ENCODE measurements at places on chromosomes 11 and 22.

DNA sequence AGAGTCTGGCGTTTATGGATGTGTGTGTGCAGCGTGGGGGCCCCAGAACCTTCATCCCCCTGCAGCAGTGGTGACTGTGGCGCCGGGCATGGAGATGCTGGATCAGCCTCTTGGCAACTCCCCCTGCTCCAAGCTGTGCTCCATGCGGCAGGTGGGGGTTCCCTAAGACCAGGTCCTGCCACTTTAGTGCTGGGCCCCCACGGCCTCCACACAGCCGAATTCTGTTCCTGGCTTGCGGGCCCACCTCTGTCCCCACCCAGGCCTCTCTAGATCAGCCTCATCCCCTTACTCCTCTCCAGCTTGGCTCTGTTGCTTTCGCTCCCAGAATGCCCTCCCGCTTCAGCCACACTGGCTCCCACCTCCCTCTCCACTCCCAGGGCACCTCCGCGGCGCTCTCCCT is 59.6 kb downstream of the TRMU start:
- no peak for DNase-seq

DNA sequence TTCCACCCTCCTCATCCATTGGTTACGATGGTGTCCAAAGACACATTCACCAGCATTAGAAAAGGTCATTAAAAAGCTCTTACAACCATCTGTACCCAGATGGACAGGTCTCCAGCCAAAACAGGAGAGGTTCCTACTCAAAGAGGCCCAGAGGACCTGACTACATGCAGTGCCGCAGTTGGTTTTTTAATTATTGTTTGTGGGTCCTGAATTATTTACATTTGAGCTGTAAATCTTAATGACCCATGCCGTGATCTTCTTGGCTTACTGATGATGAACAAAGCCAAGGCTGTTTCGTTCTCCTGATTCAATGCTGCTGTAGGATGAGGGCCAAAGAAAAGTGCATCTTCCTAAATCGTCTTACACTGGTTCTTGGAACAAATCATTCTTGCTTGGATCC is 83.7 kb downstream of the CADM1 start:
- DNase-seq, result no peak

- DNase-seq, result peak; percentile 52
Observed at GRCh38 chr11:2885017-2885677, 428 bp downstream of the CDKN1C start.

DNA sequence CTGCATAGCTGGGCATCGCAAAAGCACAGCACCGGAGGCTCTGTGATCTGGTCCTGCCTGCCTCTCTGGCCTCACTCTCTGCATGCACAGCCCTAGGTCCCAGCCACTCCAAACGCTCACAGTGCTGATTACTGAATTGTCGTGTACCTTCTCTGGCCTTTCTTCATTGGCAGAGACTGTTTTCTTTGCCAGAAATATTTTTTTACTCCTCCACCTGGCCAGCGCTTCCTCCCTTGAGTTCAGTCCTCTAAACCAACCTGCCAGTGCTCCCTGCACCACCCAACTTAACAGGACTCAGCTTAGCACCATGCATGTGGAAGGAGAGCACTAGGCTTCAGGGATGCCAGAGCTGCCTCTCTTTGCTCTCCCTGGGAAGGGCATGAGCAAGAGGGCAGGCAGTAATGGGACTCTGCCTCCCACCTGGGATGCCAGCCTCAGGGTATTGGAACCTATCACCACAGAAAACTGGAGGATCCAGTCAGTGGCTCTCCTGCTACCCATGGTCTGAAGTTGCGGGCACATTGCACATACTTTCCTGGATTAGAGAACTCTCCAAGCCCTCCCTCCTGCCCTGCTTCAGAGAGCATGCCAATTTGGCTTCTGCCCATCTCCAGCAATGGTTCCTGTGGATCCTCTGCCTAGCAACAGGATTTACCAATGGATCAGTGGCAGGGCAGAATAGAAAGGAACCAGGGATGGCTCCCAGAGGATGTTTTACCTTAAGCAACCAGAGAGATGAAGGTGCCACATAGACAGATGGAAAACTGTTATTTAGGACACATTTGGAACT is 37.0 kb upstream of the GNAZ start:
- no peak for DNase-seq

GRCh38 chr11:41177791-41178190 is 281.7 kb downstream of the LRRC4C start:
- DNase-seq, result no peak

GRCh38 chr11:117668321-117668751 is 128.7 kb downstream of the DSCAML1 start:
- DNase-seq, result no peak

DNA sequence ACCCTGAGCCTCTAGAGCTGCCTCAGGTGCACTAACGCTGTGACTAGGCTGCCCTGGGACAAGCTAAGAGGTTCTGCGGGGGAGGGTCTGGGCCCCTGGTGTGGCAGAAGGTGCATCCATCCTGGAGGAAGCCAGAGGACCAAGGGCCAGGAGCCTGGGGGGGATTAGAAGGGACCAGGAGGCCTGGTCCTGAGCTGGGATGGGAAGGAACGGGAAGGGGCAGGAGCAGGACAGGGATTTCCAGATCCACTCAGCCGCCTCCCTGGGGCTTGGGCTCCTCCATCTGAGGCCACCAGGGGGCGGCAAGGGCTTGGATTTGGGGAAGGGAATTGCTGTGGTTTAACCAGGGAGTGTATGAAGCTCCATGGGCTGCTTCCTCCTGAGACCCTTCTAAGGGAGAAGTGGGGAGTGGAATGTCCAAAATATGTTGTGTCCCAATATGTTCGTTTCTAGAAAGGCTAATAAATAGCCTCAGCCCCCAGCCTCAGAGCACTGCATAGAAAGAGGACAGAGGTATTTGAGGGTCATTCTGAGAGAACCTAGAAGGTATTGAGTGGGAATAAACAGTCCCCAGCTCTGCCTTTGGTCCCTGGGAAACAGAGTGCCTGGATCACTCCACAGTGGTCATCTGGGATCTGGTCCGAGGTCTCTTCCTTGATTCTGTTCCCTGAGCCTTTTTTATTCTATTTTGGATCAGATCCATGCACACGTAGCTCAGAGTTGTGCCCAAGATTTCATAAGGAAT is 17.4 kb upstream of the PRAME start:
- peak; percentile 39 for DNase-seq

GRCh38 chr11:76292583-76293188 is 86.4 kb upstream of the WNT11 start:
- no peak for DNase-seq

GRCh38 chr11:87440076-87440770 is 402.5 kb downstream of the TMEM135 start:
- DNase-seq, result no peak

- no peak for DNase-seq
Observed at GRCh38 chr11:62193952-62194351, 3.9 kb downstream of the SCGB1D1 start.

Measured in inflammatory macrophage treated with lipopolysaccharide for 4 hours (primary cell).